ENCODE measurements at places on chromosomes 7 and 10. TPM values are rescaled to one million over a fixed set of nuclear protein-coding genes. Genes with fewer than 3 reads are reported as not detected.

The PIK3AP1 gene
- not detected for total RNA-seq

The CACNA2D1 gene
- 54.1 TPM for total RNA-seq

The ERV3-1 gene
- total RNA-seq = 9.0 TPM

The HTR5A gene
- not detected for total RNA-seq

All from smooth muscle cell of trachea (primary cell).